ENCODE measurements at places on chromosomes 16 and 17.
A peak's percentile ranks its signal among the peaks of the same experiment; 100 is the strongest.

DNA sequence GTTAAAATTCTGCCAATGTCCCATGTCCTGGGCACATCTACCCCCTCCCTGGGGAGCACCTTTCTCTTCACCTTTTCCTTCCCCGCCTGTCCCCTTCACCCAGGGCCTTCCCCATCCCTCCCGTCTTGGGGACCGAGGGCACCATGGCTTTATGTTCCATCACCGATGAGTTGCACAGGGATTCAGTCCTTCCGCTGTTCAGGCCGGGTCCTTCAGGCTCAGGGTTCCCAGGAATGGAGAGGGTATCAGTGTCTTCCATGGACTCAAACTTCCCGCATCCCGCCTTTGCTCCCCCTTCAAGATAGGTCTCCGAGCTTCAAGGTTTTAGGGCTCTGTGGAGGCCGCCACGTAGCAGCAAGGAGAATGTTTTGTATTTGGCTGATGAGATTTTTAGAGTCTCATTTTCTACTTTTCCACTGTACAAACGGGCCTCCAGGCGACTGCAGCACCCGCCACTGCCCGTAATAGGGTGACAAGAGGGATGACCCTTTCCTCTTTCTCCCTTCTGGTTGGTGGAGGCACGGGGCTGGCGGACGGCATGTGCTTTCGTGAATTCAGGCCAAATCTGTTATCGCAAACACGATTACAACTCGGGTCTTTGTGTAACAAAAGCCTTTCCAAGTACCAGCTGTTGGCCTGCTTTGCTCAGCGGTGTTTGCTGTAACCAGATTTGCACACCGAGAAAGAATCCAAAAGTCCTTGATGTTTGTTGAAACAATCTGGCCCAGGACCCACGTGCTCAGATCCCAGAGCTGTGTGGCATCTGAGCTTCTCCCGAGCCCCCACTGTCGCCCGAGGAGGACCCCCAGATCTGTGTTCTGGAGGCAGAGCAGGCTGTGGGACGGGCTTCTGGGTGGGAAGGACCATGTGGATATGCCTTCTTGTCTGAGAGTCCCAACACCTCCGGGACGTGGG lies 236.3 kb downstream of the SEC14L1 start:
- peaks cover 87% of the 10 kb centered on the region for H3K4me1 ChIP-seq
- no peaks in the 10 kb centered on the region for H3K27me3 ChIP-seq
- no peak for DNase-seq
- H3K27ac ChIP-seq = peak overlapping the region; percentile 99

DNA sequence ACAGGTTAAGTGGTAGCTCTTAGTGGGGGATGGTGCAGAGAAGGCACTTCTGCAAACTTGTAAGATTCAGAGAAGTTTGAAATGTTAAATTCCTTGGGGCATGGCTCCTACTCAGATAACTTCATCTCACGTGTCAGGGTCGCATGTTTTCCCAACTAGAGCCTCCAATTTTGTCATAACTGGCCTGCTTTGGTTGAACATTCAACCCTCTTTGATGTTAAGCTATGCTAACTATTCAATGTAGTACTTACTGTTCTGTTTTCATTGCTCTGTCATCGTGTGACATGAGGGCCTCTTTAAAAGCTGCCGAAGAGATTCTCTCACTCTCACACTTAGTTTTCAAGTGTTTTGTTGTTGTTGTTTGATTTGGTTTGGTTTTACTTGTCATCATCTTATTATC lies 280.8 kb downstream of the CDH11 start:
- H3K36me3 ChIP-seq = no peaks in the 10 kb centered on the region
- DNase-seq = no peak
- H3K27ac ChIP-seq = no peak overlapping the region
- H3K4me1 ChIP-seq = no peaks in the 10 kb centered on the region

DNA sequence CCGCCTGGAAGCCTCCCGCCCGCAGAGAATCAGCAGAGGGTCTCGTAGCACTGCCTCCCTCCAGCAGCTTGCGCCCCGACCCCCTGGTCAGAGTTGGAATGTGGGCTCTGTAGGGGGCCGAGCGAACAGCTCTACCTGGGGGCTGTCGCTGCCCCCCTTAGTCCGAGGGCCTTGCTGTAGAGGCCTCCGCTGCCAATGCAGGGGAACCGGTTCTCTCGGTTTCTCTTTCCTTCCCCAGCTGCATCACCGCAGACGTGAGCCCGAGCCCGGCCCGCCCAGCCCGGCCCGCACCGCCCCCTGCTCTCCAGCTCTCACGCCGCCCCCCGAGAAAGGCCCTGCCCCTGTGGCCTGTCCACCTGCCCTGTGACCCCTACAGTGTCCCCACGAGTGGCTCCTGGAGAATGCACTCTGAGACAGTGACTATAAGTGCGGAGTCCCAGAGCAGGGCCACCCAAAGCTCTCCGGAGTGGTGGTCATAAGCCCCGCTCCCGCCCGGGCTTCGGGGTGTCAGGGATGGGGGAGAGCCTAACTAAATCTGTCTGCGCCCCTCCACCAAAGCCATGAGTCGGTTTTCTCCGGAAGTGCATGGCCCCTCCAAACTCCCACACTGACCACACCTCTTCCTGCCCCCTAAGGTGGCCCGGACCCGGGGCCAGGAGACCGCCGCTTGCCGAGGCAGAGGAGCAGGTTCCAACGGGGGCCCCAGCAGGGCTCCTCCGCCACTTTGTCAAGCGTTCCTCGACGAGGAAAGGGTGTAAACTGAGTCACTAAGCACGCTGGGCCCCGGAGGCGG lies 1.7 kb downstream of the ARHGAP27 start:
- DNase-seq = no peak
- H3K27ac ChIP-seq = peak overlapping the region; percentile 72
- peaks cover 60% of the 10 kb centered on the region for H3K4me1 ChIP-seq

- H3K4me3 ChIP-seq = no peak overlapping the region
- H3K4me1 ChIP-seq = no peaks in the 10 kb centered on the region
- no peak for DNase-seq
- H3K27me3 ChIP-seq = no peaks in the 10 kb centered on the region
- no peaks in the 10 kb centered on the region for H3K36me3 ChIP-seq
These were observed 426.3 kb downstream of the SLC39A11 start for GRCh38 chr17:72665852-72666851.

GRCh38 chr17:45240905-45241327 lies 19.2 kb downstream of the FMNL1 start:
- H3K36me3 ChIP-seq = peaks cover 22% of the 10 kb centered on the region
- peak overlapping the region; percentile 32 for H3K4me3 ChIP-seq
- H3K27me3 ChIP-seq = no peaks in the 10 kb centered on the region

- no peak for DNase-seq
- no peaks in the 10 kb centered on the region for H3K27me3 ChIP-seq
- no peak overlapping the region for H3K27ac ChIP-seq
- H3K4me3 ChIP-seq = no peak overlapping the region
These were observed 395.0 kb upstream of the SOX9 start for GRCh38 chr17:71725811-71726210.

DNA sequence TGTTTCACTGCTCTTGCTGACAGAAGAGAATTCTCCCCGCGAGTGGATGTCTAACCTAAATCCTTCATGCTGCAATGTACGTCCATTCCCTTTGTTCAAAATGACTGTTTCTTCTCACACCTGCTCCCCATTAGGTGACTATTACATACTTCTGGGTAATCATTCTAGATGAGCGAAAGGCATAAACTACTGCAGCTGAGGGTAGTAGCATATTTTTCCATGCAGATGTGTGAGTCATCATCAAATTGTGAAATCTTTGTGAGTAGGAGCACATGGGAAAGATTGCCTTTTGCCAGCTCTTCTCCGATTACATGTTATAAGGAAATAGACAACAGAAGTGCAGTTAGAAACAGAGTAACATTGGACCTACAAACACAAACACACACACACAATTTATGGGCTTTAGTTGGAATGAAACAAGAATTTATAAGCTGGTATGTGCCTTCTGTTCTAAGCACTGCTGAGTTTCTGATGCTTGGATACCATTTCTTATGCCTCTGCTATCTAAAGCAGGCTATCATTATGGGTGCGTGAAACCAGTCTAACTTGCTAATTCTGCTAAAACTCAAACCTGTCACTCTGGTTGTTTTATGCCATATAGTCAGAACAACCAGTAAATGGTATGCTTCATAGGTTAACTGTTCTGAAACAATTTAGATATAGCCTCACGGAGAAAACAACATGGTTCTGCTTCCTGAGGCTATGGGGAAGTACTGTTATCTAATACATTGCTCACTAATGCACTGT lies 346.9 kb upstream of the PSMD7 start:
- DNase-seq = no peak
- H3K4me3 ChIP-seq = no peak overlapping the region
- H3K4me1 ChIP-seq = no peaks in the 10 kb centered on the region
- no peaks in the 10 kb centered on the region for H3K27me3 ChIP-seq
- H3K36me3 ChIP-seq = no peaks in the 10 kb centered on the region
- H3K27ac ChIP-seq = peak overlapping the region; percentile 36
